HS-5 (cell line): ENCODE measurements at places on chromosomes 16 and 17.
A peak's percentile ranks its signal among the peaks of the same experiment; 100 is the strongest.

GRCh38 chr17:32161506-32162365 lies 19.4 kb downstream of the RHOT1 start:
- DNase-seq = peak; percentile 92

GRCh38 chr17:41758601-41759000 lies 24.2 kb upstream of the HAP1 start:
- DNase-seq = no peak

- no peak for DNase-seq
Measured at GRCh38 chr16:77690416-77690815, 31.9 kb upstream of the NUDT7 start.

DNA sequence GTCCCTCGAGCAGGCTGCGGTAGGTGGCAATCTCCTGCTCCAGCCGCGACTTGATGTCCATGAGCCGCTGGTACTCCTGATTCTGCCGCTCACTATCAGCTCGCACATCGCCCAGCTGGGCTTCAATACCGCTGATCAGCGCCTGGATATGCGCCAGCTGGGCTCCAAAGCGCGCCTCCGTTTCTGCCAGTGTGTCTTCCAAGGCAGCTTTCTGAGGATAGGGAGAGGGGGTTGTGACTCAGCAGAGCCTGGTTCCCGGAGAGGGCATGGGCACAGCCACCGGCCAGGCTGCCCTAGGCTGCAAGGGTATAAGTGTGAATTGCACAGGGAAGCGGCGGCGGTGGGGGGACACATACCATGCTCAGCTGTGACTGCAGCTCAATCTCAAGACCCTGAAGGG lies 4.3 kb downstream of the KRT19 start:
- no peak for DNase-seq

GRCh38 chr17:78110363-78111015 lies 18.1 kb downstream of the TMC6 start:
- no peak for DNase-seq

GRCh38 chr16:88769617-88770460 lies 15.2 kb downstream of the PIEZO1 start:
- no peak for DNase-seq

DNA sequence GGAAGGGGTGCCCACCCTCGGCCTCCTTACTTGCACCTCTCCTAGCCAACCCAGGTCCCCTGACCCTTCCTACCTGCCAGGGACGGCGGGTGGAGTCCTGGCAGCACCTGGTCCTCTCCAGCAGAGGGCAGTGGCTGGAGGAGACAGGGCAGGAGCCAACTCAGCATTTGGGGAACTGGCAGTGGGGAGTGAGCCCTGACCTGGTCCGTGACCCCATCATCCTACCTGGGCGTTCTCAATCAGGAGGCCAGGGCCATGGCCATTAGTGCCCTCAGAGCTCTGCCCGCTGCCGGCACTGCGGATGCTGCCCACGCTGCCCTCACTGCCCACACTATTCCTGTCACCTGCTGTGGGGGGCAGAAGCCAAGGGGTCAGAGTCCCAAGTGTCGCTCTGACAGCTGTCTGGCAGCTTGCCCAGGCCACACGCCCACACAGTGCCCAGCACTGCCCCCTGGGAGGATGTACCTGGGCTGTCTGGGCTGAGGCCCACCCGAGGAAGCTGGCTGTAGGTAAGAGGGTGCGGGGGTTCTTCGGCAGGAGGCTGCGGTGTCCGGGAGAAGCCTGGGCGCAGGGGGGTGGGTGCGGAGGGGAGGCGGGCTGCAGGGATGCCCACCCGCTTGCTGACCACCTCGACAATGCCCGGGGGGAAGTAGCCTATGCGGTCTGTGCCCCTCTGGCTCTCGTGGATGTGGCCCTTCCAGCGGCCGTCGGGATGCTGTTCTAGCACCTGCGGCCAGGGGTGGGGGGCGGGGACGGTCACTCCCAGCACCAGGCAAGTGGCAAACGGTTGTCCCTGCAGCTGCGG lies 10.8 kb downstream of the CASKIN2 start:
- DNase-seq = no peak

- no peak for DNase-seq
Measured at GRCh38 chr16:75007443-75007842, 8.6 kb downstream of the ZNRF1 start.

DNA sequence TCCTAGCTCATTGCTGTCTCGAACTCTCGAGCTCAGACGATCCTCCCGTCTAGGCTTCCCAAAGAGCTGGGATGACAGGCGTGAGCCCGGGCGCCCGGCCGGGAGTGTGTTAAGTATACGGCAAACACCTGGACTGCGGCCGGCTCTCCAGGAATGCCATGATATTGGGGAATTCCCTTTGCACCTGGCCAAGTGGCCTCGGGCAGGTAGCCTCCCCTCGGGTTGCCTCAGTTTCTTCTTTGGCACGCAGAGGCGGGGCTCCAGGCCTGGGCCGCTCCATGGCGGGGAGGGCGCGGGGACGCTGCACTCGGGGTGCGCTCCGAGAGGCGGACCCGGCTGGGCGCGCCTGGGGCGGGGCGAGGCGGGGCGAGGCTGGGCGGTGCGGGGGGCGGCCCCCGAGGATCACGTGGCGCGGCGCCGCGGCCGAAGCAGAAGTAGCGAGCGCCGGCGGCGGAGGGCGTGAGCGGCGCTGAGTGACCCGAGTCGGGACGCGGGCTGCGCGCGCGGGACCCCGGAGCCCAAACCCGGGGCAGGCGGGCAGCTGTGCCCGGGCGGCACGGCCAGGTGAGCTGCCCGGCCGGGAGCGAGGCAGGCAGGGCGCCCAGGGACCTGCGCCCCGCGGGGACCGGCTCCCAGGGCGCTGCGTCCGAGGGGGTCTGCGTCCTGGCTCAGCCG lies at the start of gene PLCG2:
PLCG2 (plus strand) TSS at position 431 of the 675 bp plus-strand sequence. CDS start 6,699 bp downstream, outside the sequence.
- DNase-seq = no peak

DNA sequence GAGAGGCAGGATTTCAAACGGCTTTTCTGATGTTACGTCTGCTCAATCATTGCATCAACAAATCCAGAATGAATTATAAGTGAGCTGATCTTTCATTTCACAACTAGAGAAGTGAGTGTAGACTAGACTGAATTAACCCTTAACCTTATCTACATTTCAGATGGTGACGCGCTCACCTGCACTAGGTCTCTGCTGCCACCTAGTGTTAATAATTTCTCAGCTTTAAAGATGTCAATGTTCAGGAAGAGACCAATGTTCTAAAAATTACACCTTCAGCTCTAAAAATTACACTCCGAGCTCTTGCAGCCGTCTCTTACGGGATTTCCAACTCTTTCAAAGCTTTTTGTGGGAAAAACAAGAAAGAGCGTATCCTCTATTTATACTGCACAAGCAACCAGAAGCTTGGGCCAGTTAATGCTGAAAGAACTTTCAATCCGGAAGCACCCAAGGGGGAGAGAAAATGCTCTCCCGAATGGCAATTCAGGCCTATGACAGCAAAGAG lies 88.2 kb upstream of the FA2H start:
- DNase-seq = peak; percentile 42

- no peak for DNase-seq
Measured at GRCh38 chr16:6961704-6962103, 370.9 kb upstream of the RBFOX1 start.

- no peak for DNase-seq
Measured at GRCh38 chr17:71183066-71183660, 937.7 kb upstream of the SOX9 start.

GRCh38 chr17:31415640-31416502 lies 24.4 kb downstream of the RAB11FIP4 start:
- no peak for DNase-seq

GRCh38 chr16:66569131-66569530 lies 2.9 kb downstream of the CMTM1 start:
- DNase-seq = no peak

DNA sequence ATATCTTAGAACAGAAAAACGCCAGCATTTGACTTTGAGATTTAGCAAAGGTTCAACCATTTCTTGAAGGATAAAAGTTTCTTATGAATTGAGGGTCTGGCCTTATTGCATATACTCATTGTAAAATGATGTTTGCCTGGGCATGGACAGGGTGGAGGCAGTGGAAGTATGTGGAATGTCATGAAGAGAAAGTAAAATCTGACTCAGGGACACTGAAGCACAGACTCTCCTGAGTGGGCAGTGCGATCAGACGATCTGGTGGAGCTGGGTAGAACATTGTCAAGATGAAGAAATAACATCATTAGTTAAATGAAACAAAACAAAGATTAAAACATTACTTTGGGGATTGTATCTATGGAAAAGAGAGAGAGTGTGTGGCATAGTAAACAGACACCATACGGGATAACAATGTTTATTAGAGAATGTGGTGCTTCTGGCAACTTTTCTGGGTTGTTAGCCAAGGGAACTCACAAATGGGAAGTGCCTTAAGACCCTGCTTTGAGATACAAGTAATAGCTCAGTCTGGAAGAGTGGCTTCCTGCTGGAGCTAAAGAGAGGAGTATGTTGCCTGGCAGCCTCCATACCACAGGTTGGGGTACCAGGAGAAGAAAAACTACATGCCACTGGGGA lies 4.4 kb downstream of the MAP3K3 start:
- no peak for DNase-seq

GRCh38 chr17:81962499-81963441 lies 1.8 kb upstream of the NOTUM start:
- DNase-seq = no peak

DNA sequence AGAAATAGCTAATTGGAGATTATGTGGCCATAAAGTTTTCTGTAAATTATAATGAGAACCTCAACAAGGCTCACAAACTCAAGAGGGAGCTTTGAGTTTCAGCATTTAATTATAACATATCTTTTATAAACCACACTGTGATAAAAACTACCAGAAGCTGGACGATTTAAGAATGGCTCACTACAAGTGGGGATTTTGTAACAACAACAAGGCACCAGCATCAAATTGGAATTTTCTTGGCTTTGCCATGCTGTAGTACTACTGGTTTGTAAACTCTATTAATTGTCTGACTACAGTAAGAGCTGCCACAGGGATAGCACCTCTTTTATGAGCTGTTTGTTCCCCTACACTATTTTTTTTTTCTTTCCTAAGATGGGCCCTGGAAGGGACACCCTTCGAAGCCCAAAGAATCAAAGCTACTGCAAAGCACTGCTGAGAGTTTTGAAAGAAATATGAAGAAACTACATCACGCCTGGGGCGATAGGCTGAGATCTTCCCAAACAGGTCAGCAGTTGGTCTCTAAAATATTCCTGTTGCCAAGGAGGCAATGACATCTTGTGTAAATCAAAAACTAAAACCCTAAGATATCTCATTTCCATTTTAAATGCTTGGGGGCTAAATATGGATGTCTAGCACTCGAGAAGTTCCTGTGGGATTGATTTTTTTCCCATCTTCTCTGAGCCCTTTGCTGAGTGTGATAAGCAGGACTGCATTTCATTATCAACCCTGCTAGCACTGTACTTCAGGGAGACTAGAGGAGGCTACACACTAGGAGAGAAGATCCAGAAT lies 40.9 kb downstream of the SKAP1 start:
- DNase-seq = no peak

GRCh38 chr17:74206332-74206818 lies 2.9 kb downstream of the RPL38 start:
- DNase-seq = no peak

DNA sequence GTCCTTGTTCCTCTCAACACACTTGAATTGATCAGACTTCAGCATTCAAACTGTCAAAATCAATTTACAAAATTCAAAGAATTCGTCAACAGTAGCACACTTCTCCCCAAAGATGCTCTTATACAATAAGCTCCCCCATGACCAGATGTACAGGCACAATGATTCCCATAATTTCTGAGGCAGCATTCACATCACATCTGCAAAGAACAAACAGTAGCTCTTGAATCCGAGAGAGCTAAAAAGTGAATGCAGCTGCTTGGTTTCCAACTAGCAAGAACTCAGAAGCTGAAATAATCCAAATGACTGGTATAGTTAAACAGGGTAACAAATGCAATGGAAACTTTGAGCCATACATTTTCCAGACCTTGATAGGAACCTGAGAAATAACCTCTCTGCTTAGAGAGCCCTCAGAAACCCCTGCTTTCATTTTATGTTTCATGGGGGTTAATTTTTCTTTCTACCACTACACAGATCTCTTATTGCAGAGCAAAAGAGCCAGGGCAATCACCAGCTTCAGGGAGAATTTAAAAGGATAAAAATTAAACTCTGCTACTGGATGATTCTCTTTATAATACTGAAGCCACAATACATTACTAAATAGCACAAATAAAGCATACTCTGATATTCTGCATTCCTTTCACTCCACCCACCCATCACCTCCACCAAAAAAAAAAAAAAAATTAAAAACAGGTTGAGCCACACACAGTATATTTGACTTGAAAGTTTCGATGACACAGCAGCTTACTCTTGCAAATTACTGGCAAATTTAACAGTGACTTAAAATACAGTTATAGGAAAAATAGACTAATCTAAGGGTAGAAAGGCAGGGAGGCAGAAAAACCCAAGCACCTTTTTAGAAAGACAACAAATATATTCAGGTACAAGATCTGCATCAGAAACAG lies 23.1 kb upstream of the TMEM97 start:
- no peak for DNase-seq

DNA sequence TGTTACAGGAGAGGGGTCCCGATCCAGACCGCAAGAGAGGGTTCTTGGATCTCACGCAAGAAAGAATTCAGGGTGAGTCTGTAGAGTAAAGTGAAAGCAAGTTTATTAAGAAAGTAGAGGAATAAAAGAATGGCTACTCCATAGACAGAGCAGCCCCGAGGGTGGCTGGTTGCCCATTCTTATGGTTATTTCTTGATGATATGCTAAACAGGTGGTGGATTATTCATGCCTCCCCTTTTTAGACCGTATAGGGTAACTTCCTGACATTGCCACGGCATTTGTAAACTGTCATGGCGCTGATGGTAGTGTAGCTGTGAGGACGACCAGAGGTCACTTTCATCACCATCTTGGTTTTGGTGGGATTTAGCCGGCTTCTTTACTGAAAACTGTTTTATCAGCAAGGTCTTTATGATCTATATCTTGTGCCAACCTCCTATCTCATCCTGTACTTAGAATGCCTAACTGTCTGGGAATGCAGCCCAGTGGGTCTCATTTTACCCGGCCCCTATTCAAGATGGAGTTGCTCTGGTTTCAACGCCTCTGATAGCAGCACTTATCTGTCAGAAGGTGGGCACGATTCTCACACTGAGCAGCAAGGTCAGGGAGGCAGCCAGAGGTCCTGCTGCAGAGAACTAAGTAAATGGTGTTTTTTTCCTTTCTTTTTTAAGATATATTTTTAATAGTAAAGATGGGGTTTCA lies 26.5 kb upstream of the XYLT2 start:
- DNase-seq = no peak

GRCh38 chr17:3535253-3535995 lies 22.2 kb downstream of the TRPV3 start:
- no peak for DNase-seq
